ENCODE measurements at places on chromosomes 12 and 14.

- DNase-seq = no peak
Measured at GRCh38 chr12:88953029-88953586, 372.8 kb upstream of the KITLG start.

GRCh38 chr12:11688379-11688778 lies 38.9 kb downstream of the ETV6 start:
- no peak for DNase-seq

GRCh38 chr12:80892597-80893445 lies 44.9 kb downstream of the LIN7A start:
- no peak for DNase-seq

- DNase-seq = peak; percentile 3
Measured at GRCh38 chr12:65308601-65309071, 30.2 kb downstream of the MSRB3 start.

- no peak for DNase-seq
Measured at GRCh38 chr12:50032515-50032853, 7.2 kb upstream of the RACGAP1 start.

DNA sequence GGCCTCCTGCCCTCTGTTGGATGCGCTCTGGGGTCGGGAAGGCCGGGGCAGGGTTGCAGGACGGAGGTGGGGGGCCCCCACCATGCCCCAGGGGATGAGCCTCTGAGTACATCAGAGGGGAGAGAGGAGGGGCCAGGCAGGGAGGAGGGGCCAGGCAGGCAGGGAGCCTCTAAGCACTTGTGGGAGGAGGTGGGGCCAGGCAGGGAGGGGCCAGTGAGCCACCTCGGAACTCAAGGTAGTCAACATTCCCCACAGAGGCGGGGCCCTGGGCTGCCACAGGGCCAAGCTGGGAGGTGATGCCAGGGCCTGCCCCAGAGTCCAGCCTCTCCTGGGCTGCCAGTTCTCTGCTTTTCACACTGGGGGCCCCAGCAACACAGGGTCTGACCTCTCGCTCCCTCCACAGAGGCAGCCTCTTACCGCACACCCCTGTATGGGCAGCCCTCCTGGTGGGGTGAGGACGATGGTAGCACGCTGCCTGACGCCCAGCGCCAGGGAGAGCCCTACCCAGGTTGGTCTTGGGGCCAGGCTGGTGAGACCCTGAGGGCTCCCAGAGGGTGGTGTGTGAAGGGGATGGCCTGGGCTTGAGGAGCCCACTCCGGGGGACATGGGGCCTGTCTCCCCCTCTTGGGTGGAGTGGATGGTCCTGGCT lies 17.4 kb downstream of the CEP170B start:
- no peak for DNase-seq

- no peak for DNase-seq
Measured at GRCh38 chr12:127660961-127661360, 606.0 kb upstream of the TMEM132C start.

GRCh38 chr12:56375598-56376434 lies 13.2 kb upstream of the APOF start:
- peak; percentile 2 for DNase-seq

DNA sequence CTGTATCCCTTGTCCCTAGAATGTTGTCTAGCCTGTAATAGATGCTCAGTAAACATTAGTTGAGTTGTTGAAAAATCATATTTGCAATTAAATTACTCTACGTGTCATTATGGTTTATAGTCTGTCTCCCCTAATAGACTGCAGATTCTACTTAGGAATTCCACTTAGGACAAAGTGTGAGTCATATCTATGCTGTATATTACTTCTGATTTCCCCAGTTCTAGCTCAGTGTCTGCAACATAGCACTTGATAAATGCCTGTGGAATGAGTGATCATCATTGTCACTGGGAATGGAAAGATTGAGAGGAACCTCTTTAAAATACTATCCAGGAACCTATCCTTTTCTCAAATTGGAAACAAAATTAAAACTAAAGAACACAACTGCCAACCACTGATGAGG lies 99.3 kb downstream of the TBX5 start:
- DNase-seq = no peak

DNA sequence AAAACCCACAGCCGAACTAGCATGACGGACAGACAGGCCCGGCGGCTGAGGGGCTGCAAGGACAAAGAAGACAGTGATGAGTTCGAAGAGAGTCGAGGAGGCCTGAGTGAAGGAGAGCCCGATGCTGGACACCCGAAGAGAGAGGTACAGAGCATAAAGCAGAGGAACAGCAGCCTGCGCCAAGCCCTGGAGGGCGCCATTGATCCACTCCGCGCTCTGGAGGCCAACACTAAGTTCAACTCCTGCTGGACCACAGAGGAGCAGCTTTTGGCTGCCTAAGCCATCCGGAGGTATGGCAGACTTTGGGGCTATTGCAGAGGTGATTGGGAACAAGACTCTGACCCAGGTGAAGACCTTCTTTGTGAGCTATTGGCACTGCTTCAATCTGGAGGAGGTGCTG lies 7.8 kb upstream of the PLXNC1 start:
- DNase-seq = no peak

GRCh38 chr14:32217301-32217700 lies 14.2 kb upstream of the RNU6-8 start:
- no peak for DNase-seq

DNA sequence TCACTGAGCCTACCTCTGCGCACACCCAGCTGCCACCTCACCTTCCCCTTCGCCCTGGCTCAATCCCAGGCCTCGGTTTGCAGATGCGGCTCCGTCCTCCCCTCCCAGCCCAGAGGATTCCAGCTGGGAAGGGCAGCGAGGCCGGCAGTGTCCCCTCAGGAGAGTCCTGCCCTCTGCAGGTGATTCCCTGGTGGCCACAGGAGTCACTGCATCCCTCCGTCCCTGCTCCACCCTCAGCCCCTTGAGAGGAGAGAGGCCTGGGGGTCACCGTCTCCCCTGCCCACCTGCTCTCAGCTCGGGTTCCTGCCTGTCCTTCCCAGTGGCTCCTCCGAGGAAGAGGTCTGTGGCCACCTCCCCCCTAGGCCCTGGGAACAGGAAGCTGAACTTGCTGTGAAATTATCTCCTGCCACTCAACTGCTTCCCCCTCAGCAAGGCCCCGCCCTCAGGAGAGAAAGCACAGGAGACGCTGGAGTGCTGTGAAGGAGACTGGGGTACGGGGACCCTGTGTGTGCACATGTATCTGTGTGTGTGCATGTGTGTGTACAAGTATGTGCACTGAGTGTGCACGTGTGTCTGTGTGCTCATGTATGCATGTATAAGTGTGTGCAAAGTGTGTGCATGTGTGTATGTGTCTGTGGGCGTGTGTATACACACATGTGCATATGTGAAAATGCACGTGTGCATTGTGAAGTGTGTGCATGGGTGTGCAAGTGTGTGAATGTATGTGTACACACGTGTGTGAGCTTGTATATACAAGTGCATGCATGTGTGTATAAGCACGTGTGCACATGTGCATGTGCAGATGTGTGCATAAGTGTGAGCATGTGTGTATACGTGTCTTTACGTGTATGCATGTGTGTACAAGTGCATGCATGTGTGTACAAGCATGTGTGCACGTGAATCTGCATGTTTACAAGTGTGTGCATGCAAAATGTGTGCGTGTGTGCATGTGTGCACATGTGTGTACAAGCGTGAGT lies 13.2 kb upstream of the GALNT9 start:
- DNase-seq = no peak

GRCh38 chr12:94674835-94675234 lies 24.5 kb upstream of the TMCC3 start:
- DNase-seq = peak; percentile 57

DNA sequence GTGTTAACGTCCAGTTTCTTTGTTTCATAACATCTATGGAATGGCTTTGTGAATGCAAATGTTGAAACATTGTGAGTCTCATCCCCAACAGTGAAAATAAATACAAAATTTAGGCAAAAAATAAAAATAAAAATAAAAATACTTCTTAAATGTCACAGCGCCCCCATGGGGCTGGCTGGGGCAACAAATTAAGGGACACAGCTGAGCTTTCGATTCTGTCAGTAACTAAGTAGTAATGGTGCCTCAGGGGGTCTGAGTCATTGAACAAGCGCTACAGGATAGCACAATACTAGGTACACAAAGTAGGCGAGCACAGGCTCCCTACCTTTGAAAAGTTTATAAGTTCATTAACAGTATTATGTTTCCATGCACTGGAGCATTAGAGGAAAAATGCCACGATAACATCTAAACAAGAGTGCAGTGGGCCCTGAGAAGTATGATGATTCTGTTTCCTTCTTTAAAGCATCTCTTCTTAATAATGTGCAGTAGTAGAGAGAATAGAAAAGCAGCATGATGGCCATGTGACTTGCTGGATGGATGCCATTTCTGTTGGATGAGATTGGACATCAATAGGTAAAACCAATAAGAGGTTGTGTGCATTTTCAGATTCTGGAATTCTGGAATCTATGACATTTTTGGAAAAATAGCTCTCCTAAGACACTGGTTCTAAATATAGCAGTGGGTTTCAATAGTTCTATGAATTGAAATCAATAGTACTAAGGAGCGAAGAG lies 667.2 kb downstream of the DIO2 start:
- DNase-seq = peak; percentile 2

GRCh38 chr14:66076176-66076575 lies 410.0 kb upstream of the CCDC196 start:
- DNase-seq = no peak

- DNase-seq = no peak
Measured at GRCh38 chr12:65319688-65320200, 41.3 kb downstream of the MSRB3 start.

GRCh38 chr12:92183575-92183974 lies 37.9 kb upstream of the BTG1 start:
- DNase-seq = no peak

DNA sequence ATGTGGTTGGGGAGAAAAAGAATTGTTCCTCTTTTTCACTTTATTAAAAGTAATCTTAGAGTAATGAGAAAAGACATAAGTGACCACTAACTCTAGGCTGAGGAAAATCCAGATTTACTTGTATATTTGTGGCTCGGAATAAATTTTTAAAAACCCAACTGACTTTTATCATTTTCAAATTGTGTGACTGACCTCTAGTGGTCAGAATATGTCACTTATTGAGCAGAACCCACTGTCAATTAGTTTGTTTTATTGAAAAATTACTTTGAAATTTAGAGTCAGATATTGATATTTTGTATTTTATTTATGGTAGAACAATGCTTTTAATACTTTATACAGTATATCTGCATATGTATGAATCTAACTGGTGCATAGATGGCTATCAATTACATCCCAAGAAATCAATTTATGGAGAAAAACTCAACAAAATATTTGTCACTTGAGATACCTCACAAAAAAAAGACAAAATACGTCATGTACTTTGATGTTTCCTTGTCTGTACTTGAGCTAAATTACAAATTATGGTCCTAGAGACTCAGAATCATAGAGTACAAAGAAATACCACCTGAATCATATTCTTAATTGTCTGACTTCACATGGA lies 229.4 kb downstream of the CNTN1 start:
- peak; percentile 34 for DNase-seq

GRCh38 chr14:32205554-32205953 lies 2.5 kb upstream of the RNU6-8 start:
- no peak for DNase-seq

- no peak for DNase-seq
Measured at GRCh38 chr12:64578566-64578965, 31.7 kb upstream of the RASSF3 start.

DNA sequence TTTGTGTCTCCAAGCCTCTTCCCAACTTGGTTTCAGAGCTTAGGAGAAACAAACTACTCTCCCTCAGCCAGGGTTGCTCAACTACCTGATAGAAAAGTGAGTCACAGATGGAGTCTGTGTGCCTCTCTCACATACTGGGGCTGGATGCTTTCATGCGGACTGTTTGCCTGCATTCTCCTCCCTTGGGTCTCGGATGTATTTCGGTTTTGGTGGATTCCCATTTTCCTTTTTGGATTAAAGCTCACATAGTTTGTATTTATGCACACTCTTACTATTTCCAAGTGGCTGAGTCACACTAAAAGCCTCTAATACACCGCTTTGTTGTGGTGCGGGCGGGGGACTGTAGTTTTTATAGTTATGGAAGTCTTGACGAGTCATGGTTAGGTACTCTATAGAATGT lies 505.4 kb downstream of the LRFN5 start:
- DNase-seq = no peak

DNA sequence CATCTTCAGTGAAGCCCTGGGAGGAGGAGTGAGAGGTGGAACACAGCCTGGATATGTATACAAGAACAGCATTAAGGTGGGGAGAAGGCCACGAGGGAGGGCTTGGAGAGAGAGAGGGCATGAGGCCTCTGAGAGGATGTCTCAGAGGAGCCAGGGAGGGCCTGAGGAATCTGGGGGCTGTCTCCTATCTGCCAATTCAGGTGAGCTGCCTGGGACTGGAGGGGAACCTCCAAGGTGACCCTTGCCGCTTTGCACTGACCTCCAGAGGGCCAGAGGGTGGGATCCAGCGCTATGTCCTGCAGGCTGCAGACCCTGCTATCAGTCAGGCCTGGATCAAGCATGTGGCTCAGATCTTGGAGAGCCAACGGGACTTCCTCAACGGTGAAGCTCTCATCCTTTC lies 4.4 kb downstream of the ARHGEF25 start:
- DNase-seq = no peak

DNA sequence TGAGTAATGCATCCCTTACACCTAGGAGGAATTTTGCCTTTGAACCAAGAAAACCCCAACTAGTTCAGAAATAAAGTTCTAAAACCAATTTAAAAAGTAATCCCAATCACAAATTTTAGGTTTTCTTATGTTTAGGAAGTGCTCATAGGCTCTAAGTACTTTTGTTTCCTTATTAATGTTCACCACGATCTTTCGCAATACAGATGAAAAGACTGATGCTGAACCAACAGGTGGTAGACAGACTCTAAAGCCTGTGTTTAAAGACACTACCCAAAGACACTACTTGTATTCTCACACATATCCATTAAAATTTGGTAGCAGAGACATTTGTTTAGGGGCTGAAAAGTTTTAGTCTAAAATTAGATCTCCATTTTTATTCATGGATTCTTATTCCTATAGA lies 10.6 kb upstream of the PHLDA1 start:
- no peak for DNase-seq

DNA sequence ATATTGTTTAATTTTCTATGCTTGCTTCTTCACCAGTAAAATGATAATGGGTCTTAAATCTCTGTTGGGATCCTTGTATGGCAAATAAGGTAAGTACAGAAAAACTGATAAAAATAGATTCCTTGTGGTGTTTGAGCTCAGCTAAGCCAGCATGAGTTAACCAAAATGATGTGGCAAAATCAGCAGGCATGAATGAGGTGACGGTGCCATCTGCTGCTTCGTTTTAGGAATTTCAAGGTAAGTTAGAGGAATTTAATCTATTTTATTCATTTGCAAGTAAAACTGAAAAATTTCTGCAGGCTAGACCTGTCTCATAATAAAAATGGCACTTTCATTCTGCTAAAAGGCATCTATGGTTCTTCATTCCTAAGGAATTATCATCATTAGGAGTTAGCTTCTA lies 10.0 kb upstream of the CLEC7A start:
- peak; percentile 75 for DNase-seq

- no peak for DNase-seq
Measured at GRCh38 chr12:71581206-71581605, 82.4 kb downstream of the ZFC3H1 start.

DNA sequence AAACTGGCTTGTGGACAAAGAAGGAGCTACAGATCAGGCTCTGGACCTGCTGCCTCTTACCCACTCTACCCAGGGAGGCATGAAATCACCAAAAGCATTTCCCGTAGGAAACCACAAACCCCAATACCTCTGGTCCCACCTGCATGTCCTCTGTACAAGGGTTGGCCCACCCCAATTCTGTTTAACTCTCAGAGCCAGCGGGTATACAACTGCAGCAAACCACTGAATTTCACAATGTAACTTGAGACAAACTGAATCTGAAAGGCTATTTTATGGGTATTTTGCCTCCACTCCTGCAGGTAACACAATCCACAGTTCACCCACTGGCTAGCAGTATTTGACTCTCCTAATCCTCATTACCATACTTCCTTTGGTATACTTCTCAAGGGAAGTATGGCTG lies 16.5 kb downstream of the SIX1 start:
- no peak for DNase-seq
